ENCODE measurements at places on chromosomes 16 and 17.

- no peak for DNase-seq
Observed at GRCh38 chr17:71409712-71410111, 711.1 kb upstream of the SOX9 start.

DNA sequence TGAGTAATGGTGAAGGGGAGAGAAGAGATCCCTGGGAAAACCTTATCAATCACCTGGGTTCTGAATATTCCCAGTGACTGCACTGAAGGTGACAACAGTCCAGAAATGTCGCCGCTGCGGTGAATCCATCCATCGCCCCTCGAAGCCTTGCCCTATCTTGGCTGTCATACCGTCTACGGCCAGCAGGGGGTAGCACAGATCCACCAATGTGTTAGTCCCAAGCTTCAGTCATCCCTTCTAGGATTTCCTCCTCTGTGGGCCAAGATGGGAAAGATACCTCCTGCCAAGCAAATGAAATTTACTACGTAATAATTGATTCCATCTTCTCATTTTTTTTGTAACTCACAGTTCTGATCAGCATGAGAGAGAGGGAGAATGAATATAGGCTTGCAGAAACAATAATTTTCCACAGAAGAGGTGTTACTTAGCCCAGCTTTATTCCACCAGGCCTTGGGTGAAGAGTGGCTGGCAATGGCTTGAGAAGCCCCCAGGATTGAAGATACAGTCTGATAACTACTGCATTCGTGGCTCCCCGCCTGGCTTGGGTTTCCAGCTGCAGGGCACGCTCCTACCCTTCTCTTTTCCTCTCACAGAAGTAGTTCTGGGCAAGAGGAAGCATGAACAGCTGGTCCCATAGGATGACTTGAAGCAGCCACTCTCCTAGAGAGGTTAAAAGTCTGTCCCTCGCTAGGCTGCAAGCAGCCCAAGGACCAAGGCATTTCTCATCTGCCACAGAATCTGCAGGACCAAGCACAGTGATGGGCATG lies 2.6 kb upstream of the FMNL1 start:
- DNase-seq: peak; percentile 76

- DNase-seq: no peak
Observed at GRCh38 chr17:28726226-28726626, at the start of gene TLCD1. Gene TLCD1 (minus strand): TSS chr17:28726233. CDS start chr17:28726097, 136 bp downstream.

- DNase-seq: no peak
Observed at GRCh38 chr16:76175718-76176117, 101.5 kb upstream of the CNTNAP4 start.

GRCh38 chr17:12730421-12730820 lies 58.9 kb upstream of the ARHGAP44 start:
- DNase-seq: no peak

DNA sequence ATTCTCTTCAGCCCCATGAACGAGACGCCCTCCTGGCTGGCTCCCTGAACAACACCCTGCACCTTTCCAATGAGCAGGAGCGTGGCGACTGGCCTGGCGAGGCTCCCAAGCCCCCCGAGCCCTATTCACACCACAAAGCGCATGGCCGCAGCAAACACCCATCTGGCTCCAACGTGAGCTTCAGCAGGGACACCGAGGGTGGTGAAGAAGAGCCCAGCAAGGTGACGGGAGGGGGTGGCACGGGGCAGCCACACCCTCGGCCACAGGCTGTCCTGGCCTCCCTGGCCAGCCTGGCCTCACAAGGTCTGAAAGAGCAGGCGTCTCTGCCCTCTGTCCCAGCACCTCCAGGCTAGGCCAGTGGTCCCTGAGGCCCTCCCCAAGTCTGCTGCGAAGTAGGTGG lies 23.7 kb downstream of the CASKIN2 start:
- no peak for DNase-seq

- DNase-seq: no peak
Observed at GRCh38 chr16:9081843-9082242, 9.6 kb upstream of the HAPSTR1 start.

GRCh38 chr16:57377080-57377841 lies 5.0 kb downstream of the CX3CL1 start:
- DNase-seq: no peak

DNA sequence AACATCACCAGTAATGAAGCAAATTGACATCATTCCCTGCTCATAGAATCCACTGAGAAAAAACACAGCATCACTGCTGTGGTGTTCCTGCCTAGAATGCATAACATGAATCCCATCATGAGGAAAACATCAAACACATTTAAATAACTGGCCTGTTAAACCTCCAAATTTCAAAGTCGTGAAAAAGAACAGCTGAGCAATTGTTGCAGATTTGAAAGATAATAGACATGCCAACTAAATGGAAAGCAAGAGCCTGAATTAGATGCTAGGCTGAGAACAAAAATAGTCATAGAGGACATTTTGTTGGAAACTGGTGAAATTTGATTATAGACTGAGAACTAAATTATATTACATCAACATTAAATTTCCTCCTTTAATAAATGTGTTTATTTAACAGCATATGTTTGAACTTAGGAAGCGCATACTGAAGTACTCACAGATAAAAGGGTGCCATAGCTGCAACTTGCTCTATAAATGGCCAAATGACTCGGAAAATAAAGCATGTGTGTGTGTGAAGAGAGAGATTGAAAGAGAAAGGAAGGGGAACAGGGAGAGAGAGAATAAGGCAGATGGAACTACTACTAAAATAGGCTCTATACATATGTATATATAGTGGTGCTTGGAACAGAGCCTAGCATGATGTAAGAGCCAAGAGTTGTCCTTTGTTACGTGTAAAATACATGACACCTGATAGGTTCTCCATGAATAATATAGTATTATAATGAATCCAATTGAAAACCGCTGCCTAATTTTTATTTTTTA lies 305.0 kb upstream of the MON1B start:
- no peak for DNase-seq

GRCh38 chr17:28511858-28512461 lies 5.8 kb downstream of the FOXN1 start:
- DNase-seq: no peak

GRCh38 chr17:6712854-6713129 lies 377 bp downstream of the SLC13A5 start:
- DNase-seq: no peak

DNA sequence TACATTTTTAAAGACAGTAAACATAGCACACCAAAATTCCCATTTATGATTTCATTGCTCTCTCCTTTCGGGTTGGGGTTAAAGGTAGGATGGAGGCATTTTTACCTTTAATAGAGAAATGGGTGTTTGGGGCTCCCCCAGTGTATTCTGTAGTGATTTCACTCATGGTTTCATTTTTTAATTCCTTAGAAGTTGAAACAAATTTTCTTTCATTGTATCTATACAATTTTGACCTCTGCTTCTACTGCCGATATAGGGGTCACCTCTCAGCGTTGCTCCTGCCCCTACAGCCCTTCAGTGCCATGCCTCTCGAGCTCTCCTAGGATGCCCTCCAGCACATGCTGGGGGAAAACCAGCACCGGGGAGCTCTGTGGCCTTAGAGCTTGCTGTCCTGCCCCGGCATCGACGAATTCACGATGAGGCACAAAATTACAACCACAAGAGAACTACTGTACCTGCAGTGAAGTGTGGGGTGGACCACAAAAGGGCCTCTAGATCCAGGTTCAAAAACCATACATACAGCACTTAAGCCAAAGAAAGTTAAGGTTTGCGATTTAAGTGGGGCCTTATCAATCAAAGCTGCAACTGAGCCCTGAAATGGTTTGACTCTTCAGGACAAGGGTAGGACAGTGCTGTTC lies 39.3 kb downstream of the LITAFD start:
- no peak for DNase-seq

GRCh38 chr16:65521633-65522328 lies 399.9 kb upstream of the CDH11 start:
- DNase-seq: no peak

DNA sequence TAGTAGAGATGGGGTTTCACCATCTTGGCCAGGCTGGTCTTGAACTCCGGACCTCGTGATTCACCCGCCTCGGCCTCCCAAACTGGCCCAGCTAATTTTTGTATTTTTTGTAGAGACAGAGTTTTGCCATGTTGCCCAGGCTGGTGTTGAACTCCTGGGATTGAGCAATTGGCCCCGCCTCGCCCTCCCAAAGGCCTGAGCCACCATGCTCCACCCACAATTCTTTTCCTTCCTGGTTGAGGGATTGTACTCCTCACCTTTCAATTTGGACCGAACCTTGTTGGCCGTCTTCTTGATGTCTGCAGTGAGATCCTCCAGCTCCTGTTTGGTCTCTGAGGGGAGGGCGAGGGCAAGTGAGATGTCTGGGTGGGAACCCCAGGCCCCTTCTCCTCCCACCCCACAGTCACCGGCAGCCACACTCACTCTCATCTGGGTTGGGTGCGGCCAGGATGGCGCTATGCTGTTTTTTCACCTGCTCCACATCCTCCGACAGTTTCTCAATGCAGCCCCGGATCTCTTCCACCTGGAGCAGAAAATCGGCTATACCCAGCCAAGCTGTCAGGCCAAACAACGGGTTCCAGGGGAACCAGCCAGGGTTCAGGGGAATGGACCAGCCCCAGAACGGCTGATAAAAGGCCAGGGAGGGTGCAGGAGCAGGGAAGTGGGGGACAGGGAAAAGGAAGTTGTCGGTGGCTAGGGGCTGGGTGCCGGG lies 9.6 kb downstream of the STX1B start:
- DNase-seq: no peak

GRCh38 chr16:85017151-85017550 lies 5.8 kb upstream of the ZDHHC7 start:
- no peak for DNase-seq

DNA sequence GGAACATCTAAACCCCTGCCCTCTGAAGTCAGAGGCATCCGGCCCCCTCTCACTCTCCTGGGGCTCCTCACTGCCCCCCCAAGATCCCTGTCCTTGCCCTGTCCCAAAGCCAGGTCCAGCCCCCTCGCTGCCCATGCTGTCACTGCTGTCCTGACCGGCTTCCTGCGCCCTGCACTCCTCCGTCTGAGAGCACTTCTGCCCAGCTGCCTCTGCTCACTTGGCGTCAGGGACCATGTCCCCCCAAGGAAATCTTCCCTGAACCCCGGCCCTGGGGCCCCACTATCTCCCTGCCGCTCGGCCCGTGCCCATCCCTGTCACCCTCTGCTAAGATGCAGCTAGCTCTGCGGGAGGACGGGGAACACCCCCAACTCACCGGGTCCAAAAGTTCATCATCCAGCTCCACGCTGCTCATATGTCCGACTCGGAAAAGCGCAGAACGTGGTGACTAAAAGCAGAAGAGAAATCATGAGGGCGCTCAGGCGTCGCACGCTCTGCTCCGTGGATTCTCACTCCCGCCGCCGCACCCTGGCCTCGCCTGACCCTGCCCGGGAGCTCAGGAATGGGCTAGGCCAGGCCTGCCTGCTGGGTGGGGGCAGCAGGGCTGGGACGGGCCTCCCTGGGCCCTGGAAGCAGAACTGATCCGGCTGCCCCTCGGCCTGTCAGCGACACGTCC lies 9.8 kb downstream of the CLCN7 start:
- DNase-seq: no peak

- DNase-seq: no peak
Observed at GRCh38 chr16:51113236-51114125, 37.6 kb downstream of the SALL1 start.

DNA sequence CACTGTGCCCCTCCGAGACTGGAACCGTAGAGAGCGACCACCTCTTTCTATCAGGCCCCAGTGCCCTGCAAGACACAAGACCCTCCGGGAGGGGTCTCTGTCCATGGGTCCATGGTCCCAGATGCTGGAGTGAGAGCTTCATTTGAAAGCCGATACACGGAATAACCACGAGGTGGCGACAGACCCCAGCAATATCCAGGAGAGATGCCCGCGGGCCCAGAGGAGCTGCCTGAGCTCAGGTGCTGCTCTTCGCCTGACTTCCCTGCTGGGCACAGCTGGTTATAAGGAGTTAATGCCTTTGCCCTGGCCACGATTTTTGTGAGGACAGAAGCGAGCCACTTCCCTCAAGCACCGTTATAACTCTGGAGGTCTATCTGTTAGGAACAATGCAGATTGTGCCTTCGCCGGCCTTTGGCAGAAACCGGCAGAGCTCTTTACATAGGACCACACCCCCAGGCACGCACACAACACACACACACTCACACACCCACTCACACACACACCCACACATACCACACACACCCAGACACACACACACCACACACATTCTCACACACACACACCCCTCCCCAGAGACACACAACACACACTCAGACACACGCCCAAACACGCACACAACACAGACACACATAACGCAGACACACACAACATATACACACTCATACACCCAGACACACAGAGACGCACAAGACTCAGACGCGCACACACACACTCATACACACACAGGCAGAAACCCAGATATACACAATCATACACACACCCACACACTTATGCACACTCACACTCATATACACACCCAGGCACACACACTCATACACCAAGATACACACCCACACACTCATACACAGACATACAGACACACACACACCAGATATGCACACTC lies 436.4 kb downstream of the SOX9 start:
- peak; percentile 14 for DNase-seq

DNA sequence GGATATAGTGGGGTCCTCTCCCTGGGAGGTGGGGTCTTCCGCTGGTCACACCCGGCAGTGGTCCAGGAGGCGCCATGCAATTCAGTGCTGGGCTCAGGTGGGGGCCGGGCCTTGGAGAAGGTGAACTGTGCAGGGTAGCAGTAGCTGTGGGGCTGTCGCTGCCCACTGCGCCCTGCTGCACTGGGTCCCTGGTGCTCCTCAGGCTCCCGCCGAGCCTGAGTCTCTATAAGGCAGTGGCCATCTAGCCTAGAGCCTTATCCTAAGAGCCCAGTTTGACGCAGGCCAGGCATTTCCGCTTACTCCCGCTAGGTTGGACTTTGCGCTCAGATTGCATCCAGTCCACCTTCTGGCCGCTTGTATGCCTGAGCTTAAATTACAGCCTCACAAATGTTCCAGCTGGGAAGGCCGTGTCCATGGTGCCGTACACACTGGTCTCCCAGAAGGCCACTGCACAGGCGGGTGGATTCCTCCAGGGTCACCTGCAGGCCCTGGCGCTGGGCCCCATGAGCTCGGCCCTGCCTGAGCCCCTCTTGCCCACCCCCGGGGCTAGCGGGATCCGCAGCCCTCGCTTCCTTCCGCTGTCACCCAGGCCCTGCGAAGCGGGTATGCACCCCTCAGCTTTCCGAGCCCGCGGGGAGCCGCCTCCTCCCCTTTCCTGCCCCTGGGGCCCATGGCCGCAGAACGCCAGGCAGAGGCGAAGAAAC lies 1762.2 kb downstream of the TP53TG3F start:
- no peak for DNase-seq

DNA sequence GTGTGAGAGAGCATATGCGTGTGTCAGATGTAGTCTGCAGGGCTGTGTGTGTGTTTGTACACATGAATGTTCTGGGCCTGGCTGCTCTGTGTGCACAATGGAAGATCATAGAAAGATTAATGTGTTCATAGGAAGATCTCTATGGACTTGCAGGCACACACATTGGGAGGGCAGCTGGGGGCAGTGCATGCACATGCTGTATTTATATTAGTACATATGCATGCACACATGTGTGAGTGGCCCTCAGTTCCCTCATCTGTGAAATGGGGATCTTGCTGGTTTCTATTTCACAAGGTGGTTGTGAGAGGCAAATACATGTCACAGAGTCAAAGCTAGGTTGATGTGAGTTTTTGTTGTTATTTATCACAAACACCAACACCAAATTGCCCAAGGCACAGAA lies 2.1 kb downstream of the CA7 start:
- no peak for DNase-seq
